ENCODE measurements at places on chromosomes 4 and X. TPM values are rescaled to one million over a fixed set of nuclear protein-coding genes. Genes with fewer than 3 reads are reported as not detected.

Gene ADGRG4
- polyA plus RNA-seq: not detected

Gene ATP11C
- polyA plus RNA-seq: 2.7 TPM

Gene IL2
- not detected for polyA plus RNA-seq

Gene ATOH1
- polyA plus RNA-seq: 0.14 TPM

Gene SLITRK2
- 0.43 TPM for polyA plus RNA-seq

Gene NDP
- polyA plus RNA-seq: not detected

Gene ADRA2C
- polyA plus RNA-seq: 4.8 TPM

All from right cardiac atrium (tissue), 5 donors.